ACHN (cell line): ENCODE measurements at places on chromosomes 5 and 9.

DNA sequence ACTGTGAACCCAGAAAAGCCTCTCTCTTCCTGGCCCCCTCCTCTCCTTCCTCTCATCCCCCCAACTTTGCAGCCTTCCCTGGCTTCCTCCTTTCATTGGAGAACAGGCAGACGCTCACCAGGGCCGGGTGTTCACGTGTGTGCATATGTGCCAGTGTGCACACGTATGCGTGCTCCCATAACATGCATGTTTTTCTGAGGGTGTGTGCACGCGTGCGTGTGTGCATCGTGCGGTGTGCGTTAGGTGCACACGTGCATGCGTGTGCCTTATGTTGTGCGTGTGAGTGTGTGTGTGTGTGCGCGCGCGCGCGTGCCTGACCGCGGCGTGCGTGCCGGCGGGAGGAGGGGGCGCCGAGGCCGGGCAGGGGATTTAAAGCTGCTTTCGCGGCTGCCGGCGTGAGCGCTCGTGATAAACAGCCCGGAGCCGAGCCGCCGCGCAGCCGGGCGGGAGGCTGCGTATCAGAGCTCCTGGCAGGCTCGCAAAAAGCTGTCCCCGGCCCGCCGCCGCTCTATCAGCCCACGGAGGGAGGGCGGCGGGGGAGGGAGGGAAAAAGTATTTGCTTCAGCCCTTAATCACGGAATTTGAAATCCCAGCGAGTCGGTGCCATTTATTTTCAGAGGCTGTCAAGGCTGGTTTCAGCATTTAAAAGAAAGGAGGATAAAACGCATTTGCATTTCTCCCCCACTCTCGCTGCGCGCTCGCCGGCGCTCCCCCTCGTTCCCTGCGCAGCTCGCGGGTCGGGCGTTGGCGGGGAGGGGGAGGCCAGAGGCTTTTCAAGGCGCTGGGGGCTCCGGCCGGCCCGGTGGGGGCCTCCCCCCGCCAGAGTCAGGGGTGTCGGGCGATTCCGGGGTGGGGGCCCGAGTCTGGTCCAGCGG, 183.9 kb downstream of the C9orf50 start:
- peak; percentile 15 for DNase-seq

DNA sequence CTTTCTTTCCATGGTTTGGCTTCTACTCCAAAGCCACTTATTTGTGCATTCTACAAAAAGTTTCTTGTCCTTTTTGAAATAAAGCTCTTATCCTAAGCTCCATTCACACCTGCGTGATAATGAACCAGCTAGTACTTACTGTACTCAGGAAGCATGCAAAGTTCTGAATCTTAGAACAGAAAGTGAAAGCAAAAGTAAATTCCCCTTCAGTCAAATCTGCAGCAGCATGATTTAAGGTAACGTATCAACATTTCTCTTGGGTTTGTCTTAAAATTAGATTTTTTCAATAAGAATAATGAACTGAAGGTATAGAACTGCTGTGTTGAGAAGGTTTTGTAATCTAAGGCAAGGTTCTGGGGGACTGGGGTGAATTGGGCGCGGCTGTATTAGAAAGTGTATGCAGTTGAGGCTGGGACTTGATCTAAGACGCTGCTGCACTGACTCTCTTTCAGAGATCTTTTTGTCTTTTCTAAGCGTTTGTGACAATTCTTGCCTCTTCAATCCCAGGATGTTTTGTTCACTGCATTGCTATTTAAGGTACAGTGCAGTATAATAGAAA, at the start of gene ERAP2:
Gene ERAP2 (plus strand): TSS at position 209 of the 559 bp plus-strand sequence. CDS start 3,186 bp downstream, outside the sequence.
- DNase-seq = peak; percentile 67

GRCh38 chr9:124140941-124141568, 116.7 kb upstream of the NEK6 start:
- DNase-seq = no peak

- no peak for DNase-seq
Observed at GRCh38 chr9:107409581-107410389, 79.8 kb downstream of the KLF4 start.

- DNase-seq = no peak
Observed at GRCh38 chr5:116091416-116091815, 6.6 kb downstream of the COMMD10 start.

DNA sequence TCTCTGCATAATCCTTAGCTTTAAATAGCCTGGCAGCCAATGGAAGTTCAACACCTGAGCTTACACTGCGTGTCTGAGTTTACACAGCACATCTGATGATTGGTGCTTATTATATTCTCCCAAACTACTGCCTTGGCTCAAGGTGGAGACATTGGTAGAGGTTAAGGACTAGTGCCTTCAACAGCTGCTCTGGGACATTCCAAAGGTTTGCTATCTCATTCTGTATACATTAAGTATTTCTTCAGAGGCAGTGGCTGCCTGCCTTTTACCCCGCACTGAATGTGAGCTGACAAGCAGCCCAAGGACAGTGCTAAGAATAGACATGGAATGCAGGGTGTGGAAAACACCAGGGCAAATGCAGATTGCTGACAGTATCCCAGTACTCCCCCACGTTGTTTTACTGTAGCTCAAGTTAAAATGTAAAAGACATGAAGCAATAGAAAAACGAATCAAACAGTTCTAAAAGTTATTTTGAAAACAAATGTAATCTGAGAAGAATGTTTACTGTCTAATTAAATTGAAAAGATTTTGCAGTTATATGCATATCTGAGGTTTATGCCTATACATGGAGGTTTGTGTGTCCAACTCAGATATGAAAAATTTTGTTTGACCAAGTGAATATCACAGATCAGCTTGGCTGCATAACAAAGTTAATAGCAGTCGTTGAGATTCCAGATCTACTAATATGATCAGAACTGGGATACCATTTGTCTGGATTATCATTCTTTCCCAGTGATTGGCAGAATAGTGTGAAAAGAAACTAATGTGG, 1.8 kb downstream of the HSPB3 start:
- DNase-seq = no peak

DNA sequence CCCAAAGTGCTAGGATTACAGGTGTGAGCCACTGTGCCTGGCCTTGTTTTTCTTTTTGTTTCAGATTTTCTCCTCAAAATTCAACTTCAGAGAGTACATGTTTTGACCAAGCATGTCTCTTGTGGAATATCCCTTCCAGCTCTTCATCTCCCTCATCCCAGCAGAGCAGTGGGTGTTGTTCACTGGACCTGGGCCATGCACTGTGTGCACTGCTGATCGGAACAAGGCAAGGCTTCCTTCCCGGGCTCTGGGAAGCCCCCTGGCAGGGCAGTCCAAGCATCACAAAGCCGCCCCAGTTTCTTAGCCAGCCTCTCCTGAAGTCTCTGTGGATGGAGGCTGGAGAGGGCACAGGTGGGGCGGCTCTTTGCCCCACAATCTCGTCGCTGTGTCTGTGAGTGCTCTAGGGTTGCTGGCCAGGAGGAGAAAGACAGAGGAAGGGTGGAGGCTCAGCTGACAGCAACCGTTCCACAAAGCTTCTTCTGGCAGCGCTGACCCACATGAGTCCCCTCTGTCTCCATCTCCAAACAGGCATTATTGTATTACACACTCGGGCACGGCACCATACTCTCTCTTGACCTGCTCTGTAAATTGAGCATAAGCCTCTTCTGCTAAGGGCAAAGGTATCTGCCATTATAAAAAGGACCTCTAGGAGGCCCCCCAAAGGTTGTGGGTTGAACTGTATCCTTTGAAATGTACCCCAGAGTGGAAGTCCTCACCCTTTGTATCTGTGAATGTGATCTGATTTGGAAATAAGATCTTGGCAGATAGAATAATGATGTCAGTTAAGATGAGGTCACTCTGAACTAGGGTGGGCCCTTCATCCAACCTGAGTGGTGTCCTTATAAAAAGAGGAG, 89.6 kb downstream of the TARS1 start:
- DNase-seq = peak; percentile 1

DNA sequence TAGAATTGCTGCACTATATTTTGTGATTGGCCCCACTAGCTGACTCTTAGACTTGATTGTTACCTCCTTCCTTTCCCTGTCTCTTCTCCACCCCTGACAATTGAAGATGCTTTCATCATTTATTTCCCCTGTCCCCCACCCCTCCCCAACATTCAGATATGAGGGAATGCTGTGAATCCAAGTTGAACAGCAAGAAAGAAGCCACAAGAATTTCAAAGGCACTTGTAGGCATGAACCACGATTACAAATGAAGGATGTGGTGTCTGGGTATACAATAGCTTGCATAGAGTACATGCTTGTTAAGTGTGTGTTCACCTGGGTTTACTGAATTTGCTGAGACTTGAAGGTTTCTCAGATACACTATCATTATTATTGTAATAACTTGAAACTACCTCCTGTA, 78.3 kb upstream of the TRIO start:
- peak; percentile 67 for DNase-seq

- no peak for DNase-seq
Observed at GRCh38 chr5:134463991-134464760, 52.5 kb upstream of the CDKN2AIPNL start.

DNA sequence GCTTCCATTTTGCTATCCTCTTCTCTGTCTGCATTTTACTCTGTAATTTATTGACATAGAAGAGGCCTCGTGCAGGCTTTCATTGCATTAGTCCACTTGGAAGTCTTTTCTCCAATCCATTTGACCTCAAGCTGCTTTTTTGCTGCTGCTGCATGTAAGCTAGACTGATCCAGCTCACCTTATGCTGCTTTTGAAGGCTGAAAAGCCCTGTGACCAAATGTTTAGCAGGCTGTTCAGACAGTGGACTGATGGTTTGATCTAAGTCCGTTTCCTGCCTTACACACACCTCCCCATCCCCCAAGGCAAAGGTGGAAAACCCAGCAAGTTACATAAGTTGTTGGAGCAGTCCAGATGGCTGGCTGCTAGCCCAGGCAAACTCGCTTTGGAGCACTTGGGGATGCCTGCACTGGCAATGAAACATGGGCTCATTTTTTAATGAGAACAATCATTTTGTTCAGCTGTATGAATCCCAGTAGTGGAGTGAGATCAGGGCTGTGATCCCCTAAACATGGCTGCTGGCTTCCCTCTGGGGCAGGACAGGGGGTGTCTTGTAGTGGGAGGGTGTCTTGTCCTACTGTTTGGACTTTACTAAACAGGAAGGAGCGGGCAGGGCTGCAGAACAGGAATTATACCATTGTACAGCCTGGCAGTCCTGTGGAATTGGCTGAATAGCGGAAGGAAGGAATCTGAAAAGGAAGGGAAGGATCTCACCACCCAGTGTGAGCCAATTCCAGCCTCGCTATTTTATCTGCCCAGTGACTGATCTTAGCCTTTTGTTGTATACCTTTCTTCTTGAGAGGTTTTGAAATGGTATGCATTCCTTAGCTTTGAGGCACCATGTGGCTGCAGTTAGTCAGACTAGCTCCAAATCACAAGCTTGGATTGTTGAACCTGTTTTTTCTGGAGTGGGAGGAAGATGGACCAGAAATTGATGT, 212.0 kb downstream of the ARHGAP26 start:
- no peak for DNase-seq

DNA sequence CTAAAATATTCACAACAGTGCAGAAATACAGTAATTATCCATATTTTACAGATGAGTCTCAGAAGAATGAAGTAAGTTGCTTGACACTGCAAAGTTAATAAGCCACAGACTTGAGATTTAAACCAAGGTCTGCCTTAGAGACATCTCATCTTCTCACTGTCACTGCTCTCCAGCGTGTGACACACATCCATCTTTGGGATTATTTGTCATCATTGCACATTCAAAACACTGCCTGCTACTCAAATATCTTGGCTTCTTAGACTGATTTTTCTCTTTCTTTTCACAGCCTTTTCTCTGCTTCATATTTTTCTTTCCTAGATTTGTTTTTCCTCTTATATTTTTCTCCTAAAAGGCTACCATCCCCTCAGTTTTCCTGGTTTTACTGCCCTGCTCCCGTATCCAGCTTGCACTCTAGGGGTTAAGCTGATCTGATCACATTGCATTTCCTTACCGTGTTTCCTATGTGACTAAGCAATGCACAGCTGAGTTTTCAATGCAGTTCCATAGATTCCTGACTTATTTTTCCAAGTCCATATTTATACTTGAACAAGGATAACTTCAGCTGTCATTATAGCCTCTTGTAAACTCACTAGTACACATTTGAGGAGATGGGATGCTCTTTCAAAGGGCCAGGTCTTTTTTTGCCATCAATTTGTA, 353.0 kb downstream of the PLK2 start:
- DNase-seq = no peak

DNA sequence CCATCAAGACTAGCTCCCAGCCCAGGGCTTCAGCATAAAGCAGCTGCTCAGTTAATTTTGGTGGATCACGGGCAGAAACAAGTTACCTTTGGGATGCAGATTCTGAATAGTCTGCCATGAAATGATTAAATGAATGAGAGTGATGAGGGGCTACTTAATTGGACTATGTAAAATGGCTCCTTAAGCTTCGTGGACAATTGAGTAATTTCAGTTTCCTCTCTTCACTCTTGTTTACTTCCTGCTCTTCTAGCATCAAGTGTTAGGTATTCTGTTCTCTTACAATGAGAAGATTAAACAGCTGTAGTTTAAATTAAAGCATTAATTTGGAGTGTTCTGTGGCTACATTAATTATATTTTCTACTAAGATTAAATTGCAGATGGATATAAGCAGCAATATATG, 28.1 kb downstream of the PIK3R1 start:
- DNase-seq = no peak

- no peak for DNase-seq
Observed at GRCh38 chr9:86494644-86495111, 140.5 kb upstream of the TUT7 start.

- no peak for DNase-seq
Observed at GRCh38 chr5:402615-403359, 40.2 kb upstream of the EXOC3 start.

- no peak for DNase-seq
Observed at GRCh38 chr9:129201866-129202265, 23.8 kb upstream of the IER5L start.

DNA sequence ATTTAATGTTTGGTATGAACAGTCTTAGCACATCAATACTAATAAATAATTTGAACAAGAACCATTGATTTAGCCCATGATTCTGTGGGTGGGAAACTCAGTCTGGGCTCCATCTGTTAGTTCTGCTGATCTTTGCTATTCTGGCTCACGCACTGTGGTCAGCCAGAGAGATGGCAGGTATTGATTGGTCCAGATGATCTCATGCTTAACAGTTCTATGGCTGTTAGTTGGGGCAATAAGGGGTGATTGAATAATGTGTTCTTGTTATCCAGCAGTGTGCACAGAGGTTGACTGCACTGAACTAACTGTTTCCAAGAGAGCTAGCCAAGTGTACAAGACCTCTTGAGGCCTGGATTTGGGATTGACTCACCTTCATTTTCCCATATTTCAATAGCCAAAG, 824.3 kb downstream of the SEMA5A start:
- no peak for DNase-seq

GRCh38 chr5:90251447-90251846, 158.1 kb downstream of the CETN3 start:
- DNase-seq = no peak

GRCh38 chr5:159405611-159406031, 75.3 kb upstream of the IL12B start:
- no peak for DNase-seq

GRCh38 chr5:33840927-33841547, 50.8 kb downstream of the ADAMTS12 start:
- DNase-seq = no peak

- no peak for DNase-seq
Observed at GRCh38 chr5:76526950-76527583, 96.1 kb downstream of the F2RL2 start.

DNA sequence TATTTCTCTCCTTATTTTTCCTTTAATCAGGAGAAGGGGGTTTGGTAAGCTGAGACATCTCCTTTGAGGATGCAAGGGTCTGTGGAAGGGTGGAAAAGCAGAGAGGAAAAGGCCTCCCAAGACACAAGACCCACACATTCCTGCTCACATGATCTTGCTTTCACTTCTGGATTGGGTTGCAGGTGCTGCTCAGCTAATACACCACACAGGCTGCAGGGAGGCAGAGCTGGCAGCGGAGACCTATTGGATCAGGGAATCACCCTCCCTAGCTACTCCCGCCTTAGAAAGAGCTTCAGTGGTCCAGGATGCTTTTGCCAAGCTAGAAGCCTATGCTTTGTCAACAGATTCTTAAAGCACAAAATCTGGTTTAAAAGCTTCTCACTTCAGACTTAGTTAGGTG, 87.6 kb upstream of the IL33 start:
- no peak for DNase-seq
